Peyer's patch (tissue), 4 donors: ENCODE measurements at places on chromosomes 13 and 19. TPM values are rescaled to one million over a fixed set of nuclear protein-coding genes. Genes with fewer than 3 reads are reported as not detected.

GRCh38 chr13:107234319-107235073 is 666.6 kb upstream of the ARGLU1 start:
- DNase-seq = no peak

- no peak for DNase-seq
These were observed 72.1 kb upstream of the SLC15A1 start for GRCh38 chr13:98824376-98825160.

- no peak for DNase-seq
These were observed 73.2 kb upstream of the KLF5 start for GRCh38 chr13:72985610-72986009.

- DNase-seq = no peak
These were observed 17.0 kb downstream of the ERFL start for GRCh38 chr19:41910992-41911888.

GRCh38 chr13:74678308-74678965 is 544.2 kb upstream of the KLF12 start:
- DNase-seq = no peak

- no peak for DNase-seq
These were observed 22.1 kb downstream of the MYO9B start for GRCh38 chr19:17097593-17098126.

GRCh38 chr19:40303765-40304164 is 18.6 kb upstream of the AKT2 start:
- DNase-seq = no peak

DNA sequence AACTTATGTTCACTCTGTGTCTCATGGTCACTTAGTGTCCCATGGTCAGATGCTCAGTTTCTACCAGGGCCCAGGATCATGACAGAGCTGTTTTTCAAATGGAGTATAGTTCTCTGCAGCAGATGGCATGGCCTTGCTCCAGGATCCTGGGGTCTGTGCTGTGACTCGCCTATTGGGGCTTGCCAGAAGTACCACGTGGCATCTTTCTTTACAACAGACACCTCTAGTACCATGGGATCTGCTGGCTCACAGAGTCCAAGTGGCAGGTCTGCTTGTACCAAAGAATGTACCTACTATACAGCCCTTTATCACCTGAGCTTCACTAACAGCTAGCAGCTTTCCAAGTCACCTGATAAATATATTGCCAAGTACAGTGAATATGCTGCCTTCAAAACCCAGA is 6.0 kb upstream of the RNF6 start:
- no peak for DNase-seq

DNA sequence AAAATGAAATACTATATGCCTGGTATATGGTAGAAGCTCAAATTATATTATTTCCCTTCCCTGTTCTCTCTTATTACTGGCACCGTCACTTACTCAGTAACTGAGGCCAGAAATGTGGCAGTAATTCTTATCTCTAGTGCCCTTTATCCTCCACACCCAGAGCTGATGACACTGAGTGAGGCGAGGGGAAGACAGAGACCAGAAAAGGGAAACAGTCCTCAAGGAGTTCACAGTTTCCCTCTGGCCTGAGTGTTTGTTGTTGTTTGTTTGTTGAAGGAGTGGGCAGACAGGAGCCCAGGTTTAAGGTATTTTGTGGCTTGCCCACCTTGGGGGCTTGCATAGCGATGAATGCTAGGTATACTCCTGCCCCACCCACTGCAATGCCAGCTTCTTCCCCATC is 101.5 kb upstream of the FNDC3A start:
- no peak for DNase-seq

GRCh38 chr19:46126086-46126580 is 1.6 kb upstream of the IGFL3 start:
- DNase-seq = no peak

DNA sequence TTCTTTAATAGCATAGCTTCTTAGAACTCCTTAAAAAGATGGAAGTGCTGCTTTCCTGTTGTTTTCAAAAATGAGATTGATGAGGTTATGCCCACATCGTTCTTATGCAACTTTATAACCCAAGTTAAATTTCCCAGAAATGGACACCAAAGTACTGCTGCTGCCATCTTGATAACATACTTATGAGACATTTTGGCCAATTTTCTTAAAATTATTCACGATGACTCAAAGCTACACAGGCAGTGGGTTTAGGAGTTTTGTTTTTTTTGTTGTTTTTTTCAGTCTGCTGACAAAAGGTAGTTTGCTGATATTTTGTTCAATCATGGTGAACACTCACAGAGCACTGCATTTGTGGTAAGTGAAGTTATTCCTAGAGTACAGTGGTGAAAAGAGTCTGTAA is 54.9 kb upstream of the RFC3 start:
- no peak for DNase-seq

DNA sequence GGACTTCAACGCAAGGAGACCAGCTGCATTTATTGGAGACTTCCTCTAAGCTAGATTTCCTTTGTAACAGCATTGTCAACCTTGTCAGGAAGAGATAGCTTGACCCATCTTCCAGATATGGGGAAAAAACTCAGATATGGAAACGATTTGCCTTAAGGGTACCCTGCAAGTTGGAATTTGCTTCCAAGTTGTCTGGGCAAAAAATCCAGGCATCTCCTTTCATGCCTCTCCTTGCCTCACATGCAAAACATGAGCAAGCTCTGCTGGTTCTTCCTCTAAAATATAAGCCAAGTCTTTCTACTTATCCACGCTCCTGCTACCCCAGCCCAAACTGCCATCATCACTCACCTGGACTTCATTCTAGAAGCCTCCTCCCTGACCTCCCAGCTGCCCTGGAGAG is 6.4 kb upstream of the DNMT1 start:
- no peak for DNase-seq

DNA sequence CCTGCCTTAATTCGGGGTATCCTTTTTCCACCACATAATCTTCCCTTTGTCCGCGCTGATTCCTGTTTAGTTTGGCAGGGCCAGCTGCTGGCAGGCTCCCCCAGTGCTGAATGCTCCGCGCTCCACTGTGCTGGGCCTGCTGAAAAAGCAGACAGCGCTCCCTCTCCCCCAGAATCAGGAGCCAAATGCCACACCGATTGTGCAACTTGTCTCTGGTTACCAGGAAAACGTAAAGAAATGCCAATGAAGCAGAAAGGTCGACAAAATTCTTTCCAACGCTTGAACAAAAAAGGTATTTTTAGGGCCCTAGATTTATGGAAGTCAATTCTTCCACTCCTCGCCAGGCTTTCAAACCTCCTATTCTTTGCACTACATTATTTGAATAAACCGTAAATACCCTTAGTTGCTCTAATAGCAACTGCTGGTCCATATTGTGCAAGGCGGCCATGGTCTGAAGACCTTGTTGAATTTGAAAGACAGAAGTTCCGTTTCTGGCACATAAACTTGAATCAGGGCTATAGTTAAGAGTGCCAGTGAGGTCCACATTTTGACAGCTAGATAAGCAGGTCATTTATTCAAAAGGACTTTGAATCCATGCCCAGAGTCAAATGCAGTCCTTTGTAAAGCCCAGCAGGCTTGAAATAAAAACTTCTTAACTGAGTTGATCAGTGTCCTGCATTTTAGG is 206.7 kb upstream of the RFC3 start:
- no peak for DNase-seq

- DNase-seq = no peak
These were observed 239.4 kb downstream of the TEX29 start for GRCh38 chr13:111559612-111560403.

DNA sequence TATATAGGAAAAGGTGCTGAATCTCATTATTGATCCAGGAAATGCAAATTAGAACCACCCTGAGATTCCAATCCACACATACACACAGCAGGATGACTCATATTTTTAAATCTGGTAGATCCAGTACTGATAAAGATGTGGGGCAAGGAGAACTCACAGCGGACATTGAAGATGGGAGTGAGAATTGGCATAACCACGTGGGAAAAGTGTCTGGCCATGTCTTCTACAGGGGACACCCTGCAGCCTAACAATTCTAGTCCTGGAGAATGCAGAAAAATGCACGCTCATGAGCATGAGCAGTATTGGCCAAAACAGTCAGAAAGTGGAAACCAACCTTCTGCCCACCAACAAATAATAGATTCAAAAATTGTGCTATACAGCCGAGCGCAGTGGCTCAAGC is 13.5 kb upstream of the BCL3 start:
- no peak for DNase-seq

- DNase-seq = no peak
These were observed 1303.4 kb downstream of the PCDH9 start for GRCh38 chr13:65926750-65927171.

GRCh38 chr13:23087880-23088279 is 92.9 kb upstream of the SGCG start:
- no peak for DNase-seq

DNA sequence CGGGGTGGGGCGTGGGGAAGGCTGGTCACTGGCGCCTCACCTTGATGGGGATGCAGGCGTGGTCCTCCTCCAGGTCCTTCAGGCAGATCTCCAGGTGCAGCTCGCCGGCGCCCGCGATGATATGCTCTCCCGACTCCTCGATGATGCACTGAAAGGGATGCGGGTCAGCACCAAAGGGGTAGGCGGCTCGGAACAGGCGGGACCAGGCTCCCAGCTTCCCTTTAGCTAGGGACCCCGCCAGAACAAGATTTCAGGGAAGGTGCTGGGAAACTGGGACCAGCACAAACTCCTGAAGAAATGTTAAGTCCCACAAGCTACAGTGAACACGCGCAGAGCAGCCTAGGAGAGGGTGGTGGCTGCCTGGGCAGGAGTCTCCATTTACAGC is 6.0 kb downstream of the EEF2 start:
- DNase-seq = no peak

- no peak for DNase-seq
These were observed 17.3 kb upstream of the ZNF14 start for GRCh38 chr19:19749908-19750841.

DNA sequence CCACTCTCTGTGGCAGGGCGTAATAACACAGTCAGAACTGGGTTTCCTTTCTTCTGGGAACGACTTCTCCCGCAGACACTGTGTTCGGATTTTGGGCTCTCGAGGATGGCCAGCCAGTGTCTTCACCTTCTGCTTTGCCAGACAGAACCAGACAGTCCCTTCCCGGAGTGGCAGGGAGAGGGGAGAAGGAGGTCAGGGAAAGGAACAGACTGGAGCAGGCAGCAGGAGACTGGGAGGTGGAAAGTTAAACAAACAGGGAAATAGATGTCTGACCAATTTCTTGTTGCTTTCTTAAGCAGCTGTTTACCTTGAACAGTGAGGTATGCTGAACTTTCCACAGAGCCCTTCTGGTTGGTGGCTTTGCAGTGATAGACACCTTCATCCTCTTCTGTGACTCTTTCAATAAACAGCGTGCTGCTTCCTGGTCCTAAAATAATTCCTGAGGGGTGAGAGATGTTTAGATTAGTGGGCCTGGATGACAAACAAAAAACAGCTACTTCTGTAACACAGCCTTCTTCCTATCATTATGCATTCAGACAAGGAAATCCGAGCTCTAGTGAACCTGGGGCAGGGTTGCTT is 137.6 kb downstream of the FLT1 start:
- no peak for DNase-seq

GRCh38 chr19:37809366-37809765 is 30.0 kb upstream of the ZNF573 start:
- no peak for DNase-seq

DNA sequence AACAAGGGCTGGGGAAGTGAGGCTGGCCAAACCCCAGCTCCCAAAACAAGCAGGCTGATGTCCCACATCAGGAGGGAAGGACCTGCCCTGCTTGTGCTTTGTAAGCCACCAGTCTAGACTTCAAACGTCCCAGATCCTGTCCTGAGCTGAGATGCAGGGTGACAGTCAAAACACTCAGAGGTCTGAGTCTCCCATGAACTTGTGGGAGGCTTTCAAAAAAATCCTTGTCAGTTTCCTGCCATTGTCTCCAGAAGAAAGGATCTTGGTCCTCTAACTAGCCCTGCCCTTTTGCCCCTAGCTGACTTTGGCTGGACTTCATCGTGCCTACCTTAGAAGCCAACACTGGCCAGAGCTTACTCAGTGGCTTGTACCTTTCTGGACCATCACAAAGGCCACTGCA is 43.3 kb downstream of the DZIP1 start:
- DNase-seq = no peak

DNA sequence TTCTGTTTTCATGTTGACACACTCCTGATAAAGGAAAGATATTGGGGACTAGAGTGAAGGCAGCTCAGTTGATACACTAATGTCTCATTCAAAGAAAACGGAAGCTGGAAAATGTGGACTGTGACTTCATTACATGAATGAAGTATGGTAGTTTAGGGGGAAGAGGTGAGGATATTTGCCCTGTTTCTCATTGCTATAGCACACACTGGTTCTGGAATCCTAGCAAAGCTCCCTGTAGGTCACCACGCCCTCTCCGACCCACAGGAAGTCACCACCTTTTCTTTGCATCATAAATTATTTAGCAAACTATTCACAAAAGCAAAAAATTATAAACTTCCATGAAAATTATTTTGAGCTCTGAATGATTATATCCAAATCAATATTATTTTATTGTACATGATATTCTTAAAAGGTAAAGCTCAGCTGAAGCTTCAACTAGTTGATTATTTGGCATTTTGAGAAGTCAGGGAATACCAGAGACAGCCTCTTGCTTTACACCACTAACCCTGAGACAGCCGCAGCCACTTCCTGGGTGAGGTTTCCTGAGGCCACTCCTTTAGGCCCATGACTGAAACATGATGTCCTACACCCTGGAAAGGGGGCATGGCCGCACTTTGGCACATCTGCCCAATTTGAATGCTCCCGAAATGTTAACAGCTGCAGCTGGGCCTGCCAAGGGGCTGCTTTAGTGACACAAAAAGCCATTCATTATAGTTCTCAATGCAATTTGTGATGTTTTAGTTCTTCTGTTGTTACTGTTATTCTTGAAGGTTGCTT is 50.0 kb upstream of the WDFY2 start:
- DNase-seq = peak; percentile 56

DNA sequence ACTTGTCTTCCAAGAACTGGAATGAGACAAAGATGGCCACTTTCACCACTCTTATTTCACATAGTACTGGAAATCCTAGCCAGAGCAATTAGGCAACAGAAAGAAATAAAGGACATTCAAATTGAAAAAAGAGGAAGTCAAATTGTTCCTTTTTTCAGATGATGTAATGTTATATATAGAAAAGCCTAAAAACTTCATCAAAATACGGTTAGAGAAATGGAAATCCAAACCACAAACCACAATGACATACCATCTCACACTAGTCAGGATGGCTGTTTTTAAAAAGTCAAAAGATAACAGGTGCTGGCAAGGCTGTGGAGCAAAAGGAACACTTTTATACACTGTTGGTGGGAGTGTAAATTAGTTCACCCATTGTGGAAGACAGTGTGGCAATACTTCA is 113.3 kb upstream of the SPRY2 start:
- no peak for DNase-seq

The ONECUT3 gene
- not detected for total RNA-seq

The KLK4 gene
- total RNA-seq = not detected

The MAMSTR gene
- total RNA-seq = 1.1 TPM

The ZNF681 gene
- 1.5 TPM for total RNA-seq

The FAM32A gene
- 99.3 TPM for total RNA-seq

The PGLYRP2 gene
- not detected for total RNA-seq

The KIR2DL1 gene
- not detected for total RNA-seq

The KRTDAP gene
- not detected for total RNA-seq

The CLDN10 gene
- not detected for total RNA-seq

The PINLYP gene
- total RNA-seq = 2.8 TPM

The KLHL1 gene
- total RNA-seq = not detected

The TLE2 gene
- total RNA-seq = 37.8 TPM

The ZNF345 gene
- total RNA-seq = 4.3 TPM

The DLL3 gene
- total RNA-seq = not detected

The BLOC1S3 gene
- total RNA-seq = 18.0 TPM
